ENCODE measurements at places on chromosomes 6 and 20. TPM values are rescaled to one million over a fixed set of nuclear protein-coding genes. Genes with fewer than 3 reads are reported as not detected.

- no peak overlapping the region for H3K4me3 ChIP-seq
- no peak overlapping the region for H3K27ac ChIP-seq
- no peaks in the 10 kb centered on the region for H3K4me1 ChIP-seq
- H3K27me3 ChIP-seq = peaks cover 3% of the 10 kb centered on the region
- H3K36me3 ChIP-seq = no peaks in the 10 kb centered on the region
Measured at GRCh38 chr20:57079031-57080005, 187.1 kb downstream of the BMP7 start.

- no peak overlapping the region for H3K27ac ChIP-seq
- no peaks in the 10 kb centered on the region for H3K4me1 ChIP-seq
- no peaks in the 10 kb centered on the region for H3K27me3 ChIP-seq
- no peak overlapping the region for H3K4me3 ChIP-seq
Measured at GRCh38 chr6:112428477-112428876, 81.3 kb downstream of the RFPL4B start.

FUCA2 gene
- 31.7 TPM for total RNA-seq

DNA sequence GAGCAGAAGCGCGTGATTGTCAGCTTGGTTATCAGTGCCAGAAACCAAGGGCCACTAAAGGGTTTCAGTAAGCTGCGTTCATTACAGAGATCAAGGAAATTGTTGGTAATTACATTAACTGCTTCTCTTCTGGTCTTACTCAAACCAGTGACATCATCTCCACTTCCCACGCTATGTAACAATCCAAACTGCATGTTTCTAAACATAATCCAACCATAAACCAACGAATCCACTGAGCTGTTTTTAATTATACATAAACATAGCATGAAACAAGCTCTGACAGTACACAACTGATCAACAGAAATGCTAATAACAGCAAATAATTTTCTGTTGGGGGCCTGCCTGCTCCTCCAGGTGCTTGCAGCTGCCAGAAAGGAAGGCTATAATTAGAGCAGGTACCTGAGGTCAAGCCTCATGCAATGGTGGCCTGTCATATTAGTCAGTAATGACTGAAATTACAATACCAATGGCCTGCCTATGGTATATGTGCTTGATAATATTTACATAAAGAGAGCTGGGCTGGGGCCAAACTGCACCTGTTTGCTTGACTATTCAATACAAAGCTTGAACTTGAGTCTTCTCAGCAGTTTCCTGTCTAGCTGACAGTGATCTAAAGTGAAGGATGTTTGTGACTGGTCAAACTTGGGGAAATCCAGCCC lies 40.1 kb downstream of the ILRUN start:
- peaks cover 2% of the 10 kb centered on the region for H3K36me3 ChIP-seq
- H3K27ac ChIP-seq = peak overlapping the region; percentile 99
- H3K27me3 ChIP-seq = no peaks in the 10 kb centered on the region

- no peak overlapping the region for H3K4me3 ChIP-seq
- H3K4me1 ChIP-seq = peaks cover 16% of the 10 kb centered on the region
- H3K36me3 ChIP-seq = peaks cover 13% of the 10 kb centered on the region
- no peak overlapping the region for H3K27ac ChIP-seq
- DNase-seq = no peak
- H3K27me3 ChIP-seq = no peaks in the 10 kb centered on the region
Measured at GRCh38 chr20:33716498-33716897, 3.6 kb downstream of the PXMP4 start.

GRCh38 chr6:39296745-39297640 lies 17.2 kb downstream of the KCNK17 start:
- H3K36me3 ChIP-seq = no peaks in the 10 kb centered on the region
- no peaks in the 10 kb centered on the region for H3K27me3 ChIP-seq
- peak overlapping the region; percentile 80 for H3K27ac ChIP-seq
- peaks cover 19% of the 10 kb centered on the region for H3K4me1 ChIP-seq

DNA sequence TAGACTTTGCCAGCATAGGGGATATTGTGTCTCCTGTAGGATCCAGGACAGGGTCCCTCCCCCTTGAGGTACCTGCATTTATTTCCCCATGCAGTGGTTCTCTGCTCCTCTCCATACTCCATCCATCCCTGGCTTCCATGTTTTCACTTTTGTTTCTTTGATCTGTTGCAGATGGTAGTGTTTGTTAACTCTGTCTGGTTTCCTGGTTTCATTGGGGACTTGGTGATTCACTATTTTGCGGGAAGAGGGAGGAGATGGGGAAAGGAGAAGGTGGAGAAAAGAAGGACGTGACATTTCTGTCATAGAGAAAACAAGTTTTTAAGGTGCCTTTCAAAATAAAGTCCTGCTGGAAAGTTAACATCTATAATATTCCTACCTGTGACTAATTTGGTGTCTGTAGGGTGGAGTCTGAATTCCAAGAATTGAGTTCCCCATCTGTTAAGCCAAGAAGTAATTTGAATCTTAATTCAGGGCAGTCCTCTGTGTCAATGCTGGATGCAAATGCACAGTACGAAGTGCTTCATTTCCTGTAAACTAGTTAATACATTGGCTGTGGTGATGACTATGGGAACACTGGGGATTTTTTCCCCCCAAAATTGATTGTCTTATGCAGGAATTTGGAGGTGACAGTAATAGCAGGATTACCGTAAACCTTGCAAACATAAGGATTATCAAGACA lies 6.9 kb upstream of the RNF144B start:
- DNase-seq = no peak
- peaks cover 6% of the 10 kb centered on the region for H3K4me1 ChIP-seq
- no peaks in the 10 kb centered on the region for H3K27me3 ChIP-seq

GRCh38 chr6:71403422-71404134 lies 115.0 kb downstream of the OGFRL1 start:
- H3K27me3 ChIP-seq = no peaks in the 10 kb centered on the region
- peaks cover 4% of the 10 kb centered on the region for H3K4me1 ChIP-seq
- H3K4me3 ChIP-seq = no peak overlapping the region

DNA sequence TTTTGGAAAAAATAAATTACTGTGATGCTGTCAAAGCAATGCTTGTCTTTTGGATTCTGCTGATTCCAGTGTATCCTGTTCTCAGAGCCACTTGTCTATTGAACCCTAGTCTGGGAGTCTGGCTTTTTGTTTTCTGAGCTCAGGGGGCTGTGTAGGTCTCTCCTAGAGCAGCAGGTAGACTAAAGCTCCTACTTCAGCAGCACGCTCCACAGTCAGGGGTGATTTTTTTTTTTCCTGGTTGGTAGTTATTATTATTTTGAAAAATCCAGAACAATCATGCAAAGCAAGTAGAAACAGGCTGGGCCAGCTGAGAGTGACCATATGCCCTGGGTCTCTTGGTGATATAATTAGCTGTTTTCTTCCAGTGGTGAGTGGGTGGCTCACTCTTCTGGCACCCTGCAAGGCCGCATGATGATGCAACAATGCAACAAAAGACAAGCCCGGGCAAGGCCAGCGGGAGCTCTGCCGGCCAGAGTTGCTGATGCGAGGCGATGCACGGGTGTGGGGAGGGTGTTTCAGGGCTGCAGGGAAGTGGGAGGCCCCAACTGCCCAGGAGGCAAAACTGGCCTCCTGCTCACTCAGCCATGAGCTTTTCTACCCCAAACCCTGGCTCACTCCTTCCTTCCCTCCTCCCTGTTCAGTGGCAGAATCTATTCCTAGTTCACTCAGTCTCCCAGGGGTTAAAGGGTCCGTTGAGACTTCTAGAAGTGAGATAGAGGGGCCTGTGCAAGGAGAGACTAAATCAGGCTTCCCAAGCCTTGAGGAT lies 11.5 kb upstream of the CDKN1A start:
- no peaks in the 10 kb centered on the region for H3K36me3 ChIP-seq
- H3K27me3 ChIP-seq = no peaks in the 10 kb centered on the region
- no peak overlapping the region for H3K4me3 ChIP-seq
- H3K4me1 ChIP-seq = peaks cover 3% of the 10 kb centered on the region
- no peak overlapping the region for H3K27ac ChIP-seq
- no peak for DNase-seq

DNA sequence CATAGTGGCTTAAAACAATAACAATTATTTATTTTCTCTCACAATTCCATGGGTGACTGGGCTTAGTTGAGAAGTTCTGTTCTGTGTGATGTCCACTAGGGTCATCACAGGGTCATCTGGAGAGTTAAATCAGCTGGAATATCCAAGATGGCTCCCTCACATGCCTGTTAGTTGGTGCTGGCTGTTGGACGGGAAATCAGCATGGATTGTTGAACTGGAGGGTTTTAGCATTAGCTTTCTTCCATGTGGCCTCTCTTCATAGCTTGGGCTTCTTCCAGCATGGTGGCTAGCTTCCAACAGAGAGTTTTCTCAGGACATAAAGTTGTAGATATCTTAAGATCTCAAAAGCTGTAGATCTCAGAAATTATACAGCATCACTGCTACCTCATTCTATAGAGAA lies 19.6 kb downstream of the MARCKS start:
- H3K36me3 ChIP-seq = no peaks in the 10 kb centered on the region
- H3K4me3 ChIP-seq = no peak overlapping the region
- H3K27me3 ChIP-seq = no peaks in the 10 kb centered on the region
- DNase-seq = no peak
- H3K4me1 ChIP-seq = no peaks in the 10 kb centered on the region

GRCh38 chr6:75855052-75855451 lies 106.0 kb downstream of the MYO6 start:
- peaks cover 2% of the 10 kb centered on the region for H3K4me1 ChIP-seq
- no peak overlapping the region for H3K27ac ChIP-seq
- no peaks in the 10 kb centered on the region for H3K27me3 ChIP-seq
- no peak for DNase-seq

CALHM6 gene
- 2.0 TPM for total RNA-seq

FAM83C gene
- total RNA-seq = not detected

DEF6 gene
- total RNA-seq = 3.3 TPM

ADTRP gene
- 0.50 TPM for total RNA-seq

FAM83B gene
- 0.50 TPM for total RNA-seq

- no peak overlapping the region for H3K27ac ChIP-seq
- no peak for DNase-seq
- H3K27me3 ChIP-seq = no peaks in the 10 kb centered on the region
- no peaks in the 10 kb centered on the region for H3K4me1 ChIP-seq
Measured at GRCh38 chr6:50973464-50973863, 154.8 kb downstream of the TFAP2B start.

DNA sequence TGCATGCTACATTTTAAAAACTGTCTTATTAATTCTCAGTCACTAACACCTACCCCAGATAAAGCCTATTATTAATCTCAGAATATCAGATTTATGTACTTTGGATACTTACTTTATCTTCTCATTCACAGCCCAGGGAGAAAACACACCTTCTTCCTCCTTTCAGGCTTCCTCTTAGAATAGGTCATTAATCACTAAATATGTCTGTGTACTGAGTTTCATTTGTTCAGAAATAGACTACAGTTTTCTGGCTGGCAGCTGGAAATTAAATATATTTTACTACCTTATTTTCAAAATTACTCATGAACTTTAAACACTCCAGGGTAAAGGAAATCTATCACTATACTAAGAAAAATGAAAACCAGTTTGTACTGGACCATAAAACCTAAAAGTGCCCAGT lies 147.7 kb upstream of the DST start:
- H3K27me3 ChIP-seq = peaks cover 3% of the 10 kb centered on the region
- no peak for DNase-seq
- H3K4me3 ChIP-seq = no peak overlapping the region

GRCh38 chr6:1868561-1869261 lies 259.0 kb downstream of the FOXC1 start:
- no peaks in the 10 kb centered on the region for H3K36me3 ChIP-seq
- DNase-seq = no peak
- H3K4me1 ChIP-seq = no peaks in the 10 kb centered on the region
- no peaks in the 10 kb centered on the region for H3K27me3 ChIP-seq
- no peak overlapping the region for H3K4me3 ChIP-seq

DNA sequence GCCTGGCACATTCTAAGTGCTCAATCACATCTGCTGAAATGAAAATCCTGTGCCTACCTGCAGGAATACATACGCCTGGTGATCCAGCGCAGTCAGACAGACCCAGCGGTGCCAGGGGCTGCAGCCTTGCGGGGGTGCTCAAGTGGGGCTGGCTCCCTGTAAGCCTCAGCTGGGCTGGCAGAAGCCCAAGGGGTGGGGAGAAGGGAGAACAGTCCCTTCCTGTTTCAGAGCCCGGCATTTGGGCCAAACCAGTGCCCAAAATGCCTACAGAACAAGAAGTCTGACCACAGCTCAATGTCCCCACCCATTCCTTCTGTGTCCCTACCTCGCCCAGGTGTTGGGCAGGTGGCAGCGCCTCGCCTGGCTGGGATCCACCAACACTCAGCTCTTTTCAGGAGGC lies 22.6 kb downstream of the KCNK15 start:
- no peak overlapping the region for H3K4me3 ChIP-seq
- H3K27ac ChIP-seq = no peak overlapping the region
- no peaks in the 10 kb centered on the region for H3K4me1 ChIP-seq
- peaks cover 2% of the 10 kb centered on the region for H3K27me3 ChIP-seq
- DNase-seq = no peak

- DNase-seq = no peak
- H3K27me3 ChIP-seq = no peaks in the 10 kb centered on the region
- no peaks in the 10 kb centered on the region for H3K36me3 ChIP-seq
- peaks cover 15% of the 10 kb centered on the region for H3K4me1 ChIP-seq
Measured at GRCh38 chr6:56660381-56660730, 17.7 kb upstream of the DST start.

ZBP1 gene
- total RNA-seq = 0.14 TPM

DNA sequence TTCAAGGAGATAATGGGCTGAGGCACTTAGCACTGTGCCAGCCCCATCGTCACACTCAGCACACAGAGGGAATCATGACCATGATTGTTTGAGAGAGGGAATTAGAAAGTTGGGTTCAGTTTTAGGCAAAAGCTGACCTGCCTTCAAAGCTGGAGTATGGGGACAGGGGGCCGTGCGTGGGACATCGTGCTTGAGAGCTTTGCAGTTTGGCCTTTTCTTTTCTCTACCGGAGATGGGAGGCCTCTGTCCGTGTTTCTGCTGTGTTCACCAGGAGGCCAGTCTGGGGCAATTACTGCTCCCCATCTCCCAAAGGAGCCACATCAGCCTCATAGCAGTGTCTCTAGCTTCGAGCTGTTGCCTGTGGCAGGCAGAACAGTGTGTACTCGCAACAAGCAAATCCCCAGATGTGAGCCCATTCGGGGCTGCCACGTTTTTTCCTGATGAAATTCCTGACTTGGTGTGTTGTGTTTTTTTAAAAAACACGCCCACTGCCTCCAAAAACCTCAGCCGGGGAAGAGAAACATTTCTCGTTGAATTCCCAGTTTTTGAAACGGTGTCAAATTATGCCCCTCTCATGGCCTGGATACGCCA lies 20.2 kb downstream of the EYA2 start:
- no peak overlapping the region for H3K4me3 ChIP-seq
- no peaks in the 10 kb centered on the region for H3K27me3 ChIP-seq
- no peak for DNase-seq
- no peaks in the 10 kb centered on the region for H3K4me1 ChIP-seq

DNA sequence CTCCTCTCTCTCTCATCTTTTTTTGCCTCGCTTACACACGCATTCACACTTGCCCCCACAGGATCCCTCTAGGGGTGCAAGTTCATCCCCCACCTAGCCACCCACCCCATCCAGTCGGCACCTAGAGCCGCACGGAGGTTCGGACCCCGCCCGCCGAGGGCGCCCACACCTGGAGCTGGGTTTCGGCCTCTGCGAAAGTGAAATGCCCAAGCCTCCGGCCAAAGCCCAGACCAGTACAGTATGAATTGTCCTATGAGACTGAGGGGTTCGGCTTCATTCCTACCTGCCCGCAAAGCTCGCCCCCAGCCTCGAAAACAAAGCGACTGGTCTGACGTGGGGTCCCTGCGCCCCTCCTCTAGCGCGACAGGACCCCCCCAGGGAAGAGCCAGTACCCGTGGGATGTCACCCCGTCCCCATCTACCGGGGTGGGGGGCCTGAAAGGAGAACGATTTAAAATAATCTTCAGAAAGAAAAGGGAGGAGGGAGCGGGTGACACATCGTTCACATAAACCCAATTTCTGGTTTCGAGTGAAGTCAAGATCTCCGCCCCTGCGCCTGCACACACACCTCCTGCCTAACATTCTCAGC lies 1.5 kb downstream of the TFAP2A start:
- H3K36me3 ChIP-seq = no peaks in the 10 kb centered on the region
- peaks cover 21% of the 10 kb centered on the region for H3K4me1 ChIP-seq
- H3K27me3 ChIP-seq = peaks cover 20% of the 10 kb centered on the region
- DNase-seq = no peak

CGA gene
- total RNA-seq = not detected

FAM83D gene
- 2.8 TPM for total RNA-seq

All from liver (tissue), 10 donors.